ENCODE measurements at places on chromosomes 16 and 17.

DNA sequence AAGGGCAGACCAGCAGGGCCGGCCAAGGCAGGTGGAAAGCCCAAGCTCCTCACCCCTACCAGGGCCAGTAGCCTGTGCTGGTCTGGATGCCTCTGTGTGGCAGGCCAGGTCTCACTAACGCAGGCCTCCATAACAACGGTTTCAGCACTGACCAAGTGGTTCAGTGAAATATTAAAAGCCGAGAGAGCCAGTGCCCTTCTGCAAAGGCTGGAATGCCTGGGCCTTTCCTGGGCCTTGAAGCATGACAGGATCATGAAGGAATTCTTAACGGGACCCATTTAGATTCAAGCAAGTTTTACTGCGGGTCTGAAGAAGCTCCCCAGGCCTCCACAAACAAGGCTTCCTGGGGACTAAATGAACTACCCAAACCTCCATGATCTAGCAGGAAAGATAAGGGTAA lies 16.3 kb downstream of the ADAD2 start:
- DNase-seq: no peak

- no peak for DNase-seq
Observed at GRCh38 chr16:27686926-27687325, 137.0 kb downstream of the KATNIP start.

DNA sequence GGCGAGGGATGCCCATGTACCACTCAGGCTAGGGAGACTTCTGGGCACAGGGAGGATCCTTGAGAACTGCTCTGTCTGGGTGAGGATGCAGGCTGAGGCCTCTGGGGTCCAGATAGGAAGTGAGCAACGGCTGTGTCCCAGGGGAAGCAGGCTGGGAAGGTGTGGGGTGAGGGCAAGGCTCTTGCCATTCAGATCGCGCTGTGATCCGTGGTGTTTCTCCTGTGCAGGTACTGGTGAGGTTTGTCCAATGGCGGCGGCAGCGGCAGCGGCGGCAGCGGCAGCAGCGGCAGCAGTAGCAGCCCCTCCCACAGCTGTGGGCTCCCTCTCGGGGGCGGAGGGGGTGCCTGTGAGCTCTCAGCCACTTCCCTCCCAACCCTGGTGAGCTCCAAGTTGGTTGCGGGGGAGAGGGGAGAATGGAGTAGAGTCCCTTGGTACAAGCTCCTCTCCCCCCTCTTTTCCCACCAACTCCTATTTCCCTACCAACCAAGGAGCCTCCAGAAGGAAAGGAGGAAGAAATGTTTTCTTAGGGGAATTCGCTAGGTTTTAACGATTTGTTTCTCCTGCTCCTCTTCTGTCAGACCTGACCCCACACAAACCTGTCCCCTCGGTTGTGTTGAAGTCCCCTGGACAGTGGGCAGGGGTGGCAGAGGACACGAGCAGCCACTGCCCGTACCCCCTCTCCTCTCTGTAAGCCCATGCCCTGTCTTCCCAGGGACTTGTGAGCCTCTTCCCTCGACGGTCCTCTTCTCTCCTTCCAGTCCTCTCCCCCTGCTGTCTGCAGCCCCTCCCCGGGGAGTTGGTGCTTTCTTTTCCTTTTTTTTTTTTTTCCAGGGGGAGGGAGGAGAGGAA lies 1.9 kb upstream of the PRRT2 start:
- no peak for DNase-seq

DNA sequence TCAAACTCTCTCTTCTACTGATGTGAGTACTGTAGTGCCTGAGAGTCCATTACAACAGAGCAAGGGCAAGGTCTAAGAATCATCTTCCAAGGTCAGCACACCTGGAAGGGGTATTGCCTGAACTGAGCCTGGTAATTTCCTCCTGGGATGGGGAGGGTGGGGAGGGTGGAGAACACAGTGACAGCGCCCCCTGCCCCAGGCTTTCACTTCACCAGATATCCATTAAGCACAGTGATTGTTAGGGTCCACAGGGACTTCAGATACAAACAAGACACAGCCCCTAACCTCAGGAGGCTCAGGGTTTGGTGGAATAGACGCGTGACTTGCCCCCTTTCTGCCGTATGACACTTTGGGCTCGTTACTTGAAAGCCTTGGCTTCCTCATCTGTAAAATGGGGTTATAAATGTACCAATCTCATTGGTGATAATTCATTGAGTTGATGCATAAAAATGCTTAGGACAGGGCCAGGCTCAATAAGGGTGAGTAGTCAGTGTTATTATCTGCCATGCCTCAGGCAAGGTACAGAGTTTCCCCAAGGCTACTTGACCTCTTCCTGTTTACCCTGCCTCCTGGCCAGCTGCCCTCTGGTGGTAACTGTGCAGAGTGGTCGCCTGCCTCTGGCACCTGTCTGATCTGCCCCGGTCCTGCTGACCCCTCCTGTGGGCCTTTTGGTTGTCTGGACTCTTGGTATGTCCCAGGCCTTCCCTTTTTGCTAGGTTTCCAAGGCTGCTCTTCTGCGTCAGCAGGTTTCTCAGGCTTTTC lies 13.1 kb upstream of the BRD7 start:
- DNase-seq: no peak

GRCh38 chr17:79685121-79685520 lies 45.6 kb upstream of the ENPP7 start:
- no peak for DNase-seq

GRCh38 chr17:2391597-2392251 lies 9.1 kb downstream of the MNT start:
- no peak for DNase-seq

DNA sequence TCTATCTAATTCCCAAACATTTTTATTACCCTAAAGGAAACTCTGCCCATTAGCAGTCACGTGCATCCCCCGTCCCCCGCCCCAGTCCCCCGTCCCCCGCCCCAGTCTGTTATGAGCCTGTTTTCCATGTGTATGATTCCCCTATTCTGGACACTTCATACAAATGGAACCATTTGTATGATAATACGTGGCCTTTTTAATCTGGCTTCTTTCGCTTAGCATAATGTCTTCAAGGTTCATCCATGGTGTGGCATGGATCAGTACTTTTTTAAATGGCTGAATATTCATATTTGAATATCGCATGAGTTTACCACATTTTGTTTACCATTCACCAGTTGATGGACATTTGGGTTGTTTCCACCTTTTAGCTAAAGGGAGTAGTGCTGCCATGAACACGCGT lies 49.5 kb downstream of the DNAH2 start:
- DNase-seq: no peak

GRCh38 chr17:80758481-80759376 lies 214.1 kb downstream of the RPTOR start:
- DNase-seq: no peak

GRCh38 chr17:804541-805435 lies 22.6 kb downstream of the MRM3 start:
- no peak for DNase-seq

DNA sequence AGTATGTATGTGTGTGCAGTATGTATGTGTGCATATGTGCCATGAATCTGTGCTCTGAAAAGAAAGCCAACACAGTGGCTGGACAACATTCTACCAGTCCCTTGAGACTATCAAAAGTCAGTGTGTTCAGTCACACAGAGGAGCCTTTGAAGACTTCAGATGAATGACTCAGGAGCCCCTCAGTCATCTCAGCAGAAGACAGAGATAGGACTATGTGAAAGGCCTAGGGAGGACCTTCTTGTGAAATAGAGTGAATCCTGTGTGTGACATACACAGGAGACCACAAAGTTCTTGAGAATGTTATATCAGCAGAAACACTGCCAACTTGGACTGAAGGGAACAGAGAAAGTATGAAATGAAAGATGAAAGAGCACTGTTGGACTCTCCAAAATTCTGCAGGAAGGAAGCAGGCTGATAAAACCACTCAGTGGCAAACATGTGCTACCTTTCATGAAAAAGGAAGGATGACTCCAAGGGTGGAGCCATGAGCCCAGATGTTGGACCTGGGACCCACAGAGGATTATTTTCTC lies 108.4 kb downstream of the METRNL start:
- DNase-seq: no peak

DNA sequence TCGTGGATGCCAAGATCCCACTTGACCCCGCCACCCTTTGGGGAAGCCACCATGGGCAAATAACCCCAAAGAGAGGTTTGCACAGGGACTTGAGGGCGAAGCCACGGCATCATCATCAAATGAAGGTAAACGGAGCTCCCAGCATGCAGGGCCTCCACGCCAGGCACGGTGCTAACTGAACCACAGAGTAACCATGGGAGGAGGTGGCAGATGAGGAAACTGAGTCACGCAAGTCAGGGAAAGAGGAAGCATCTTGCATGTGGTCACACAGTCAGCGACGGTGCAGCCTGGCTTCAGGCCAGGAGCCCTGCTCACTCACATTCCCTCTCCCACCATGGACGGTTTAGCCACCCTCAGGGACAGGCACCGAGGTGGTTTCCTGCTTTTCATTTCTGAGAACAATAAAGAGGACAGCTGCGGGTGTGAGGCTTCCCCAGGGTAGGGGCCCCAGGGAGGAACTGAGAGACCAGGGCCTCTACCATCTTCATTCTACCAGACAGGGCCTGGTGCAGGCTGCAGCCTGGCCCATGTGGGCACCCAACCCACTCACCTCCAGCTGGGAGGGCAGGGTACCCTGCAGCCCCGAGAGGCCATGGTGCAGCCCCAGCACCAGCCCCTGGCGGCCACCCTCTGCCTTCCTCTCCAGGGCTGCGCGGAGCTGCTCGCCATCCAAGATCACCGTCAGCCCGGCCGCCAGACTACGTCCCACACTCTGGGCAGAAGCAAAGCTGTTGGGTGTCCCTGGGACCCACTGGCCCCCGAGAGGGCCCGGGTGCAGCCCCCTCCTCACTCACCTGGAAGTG lies 78.3 kb downstream of the RMI2 start:
- DNase-seq: no peak

DNA sequence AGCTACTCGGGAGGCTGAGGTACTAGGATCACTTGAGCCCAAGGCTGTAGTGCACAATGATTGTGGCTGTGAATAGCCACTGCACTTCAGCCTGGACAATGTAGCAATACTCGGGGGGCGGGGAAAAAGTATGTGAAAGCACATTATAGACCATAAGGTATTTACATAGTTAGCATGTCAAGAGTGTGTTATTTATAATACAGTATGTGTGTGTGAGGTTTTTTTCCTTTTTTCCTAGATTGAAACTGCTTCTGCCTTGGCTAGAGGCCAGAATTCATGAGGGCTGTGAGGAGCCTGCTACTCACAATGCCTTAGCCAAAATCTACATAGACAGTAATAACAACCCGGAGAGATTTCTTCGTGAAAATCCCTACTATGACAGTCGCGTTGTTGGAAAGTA lies 30.5 kb downstream of the PTRH2 start:
- no peak for DNase-seq

DNA sequence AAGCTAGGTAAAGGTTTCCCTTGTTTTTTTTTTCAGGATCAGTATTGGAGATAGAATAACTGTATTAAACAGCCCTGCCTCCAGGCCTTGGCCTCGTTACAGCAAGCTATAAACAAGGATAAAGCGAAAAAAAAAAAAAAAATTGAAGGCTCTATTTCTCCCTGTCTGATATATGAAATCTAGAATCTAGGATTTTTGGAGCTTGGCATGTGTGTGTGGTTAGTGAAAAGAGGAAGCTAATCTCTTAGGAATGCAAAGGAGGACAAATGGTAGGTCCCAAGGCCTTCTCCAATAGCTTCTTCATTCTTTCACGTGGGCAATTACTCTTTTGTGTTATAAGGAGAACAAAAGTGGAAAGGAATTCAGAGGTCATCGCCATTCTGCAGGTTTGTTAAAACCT lies 470.3 kb downstream of the TMEM114 start:
- DNase-seq: no peak
